ENCODE measurements at places on chromosomes 11 and 22.

DNA sequence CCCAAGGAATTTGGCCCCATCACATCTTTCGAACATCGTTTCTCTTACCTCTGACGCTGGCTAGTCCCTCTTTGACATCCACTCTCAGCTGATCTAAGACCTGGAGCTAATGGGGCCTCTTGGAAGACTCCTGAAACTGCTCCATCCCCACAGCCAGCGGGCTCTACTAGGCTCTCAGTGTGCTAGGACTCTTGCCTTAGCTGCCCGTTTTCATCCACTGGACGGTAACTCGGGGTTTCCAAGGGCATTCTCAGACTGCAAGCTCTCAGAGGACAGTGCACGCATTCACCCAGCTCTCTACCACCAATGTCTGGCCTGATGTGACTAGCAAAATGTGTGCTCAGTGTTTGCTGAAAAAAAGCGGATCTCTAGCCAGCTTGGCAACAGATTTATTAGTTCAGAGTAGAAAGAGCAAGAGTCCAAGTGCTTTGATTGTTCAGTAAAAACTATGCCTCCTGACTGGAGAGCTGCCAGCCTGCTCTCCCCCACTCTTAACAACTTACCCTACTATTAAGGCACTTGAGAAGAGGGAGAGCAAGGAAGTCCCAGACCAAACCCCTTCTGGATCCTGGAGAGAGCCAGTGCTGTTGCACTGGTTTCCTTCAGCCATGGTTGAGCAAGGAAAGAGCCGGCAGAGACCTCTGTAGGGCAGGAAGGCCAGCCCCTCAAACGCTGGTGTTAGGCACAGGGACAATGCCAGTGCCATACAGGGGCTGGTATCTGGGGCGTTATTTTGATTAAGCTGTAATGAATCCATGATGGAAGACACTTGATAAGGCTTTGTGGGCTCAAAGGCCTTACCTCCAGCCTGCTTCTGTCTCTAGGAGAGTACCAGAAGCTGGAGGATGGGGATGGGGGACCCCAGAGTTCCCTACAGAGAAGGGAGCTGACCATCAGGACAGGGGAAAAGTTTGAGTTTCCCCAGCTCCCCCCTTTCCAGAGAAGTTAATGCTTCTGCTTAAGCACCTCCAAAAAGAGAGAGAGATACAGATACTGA is 9.2 kb downstream of the RELA start:
- no peak for DNase-seq

GRCh38 chr22:27935897-27936296 is 16.8 kb upstream of the PITPNB start:
- DNase-seq, result no peak

GRCh38 chr11:94400050-94400449 is 1.2 kb downstream of the GPR83 start:
- no peak for DNase-seq

- DNase-seq, result no peak
Measured at GRCh38 chr22:18148293-18148965, 1.5 kb upstream of the USP18 start.

- no peak for DNase-seq
Measured at GRCh38 chr11:84224042-84224441, 937.9 kb upstream of the CCDC90B start.

DNA sequence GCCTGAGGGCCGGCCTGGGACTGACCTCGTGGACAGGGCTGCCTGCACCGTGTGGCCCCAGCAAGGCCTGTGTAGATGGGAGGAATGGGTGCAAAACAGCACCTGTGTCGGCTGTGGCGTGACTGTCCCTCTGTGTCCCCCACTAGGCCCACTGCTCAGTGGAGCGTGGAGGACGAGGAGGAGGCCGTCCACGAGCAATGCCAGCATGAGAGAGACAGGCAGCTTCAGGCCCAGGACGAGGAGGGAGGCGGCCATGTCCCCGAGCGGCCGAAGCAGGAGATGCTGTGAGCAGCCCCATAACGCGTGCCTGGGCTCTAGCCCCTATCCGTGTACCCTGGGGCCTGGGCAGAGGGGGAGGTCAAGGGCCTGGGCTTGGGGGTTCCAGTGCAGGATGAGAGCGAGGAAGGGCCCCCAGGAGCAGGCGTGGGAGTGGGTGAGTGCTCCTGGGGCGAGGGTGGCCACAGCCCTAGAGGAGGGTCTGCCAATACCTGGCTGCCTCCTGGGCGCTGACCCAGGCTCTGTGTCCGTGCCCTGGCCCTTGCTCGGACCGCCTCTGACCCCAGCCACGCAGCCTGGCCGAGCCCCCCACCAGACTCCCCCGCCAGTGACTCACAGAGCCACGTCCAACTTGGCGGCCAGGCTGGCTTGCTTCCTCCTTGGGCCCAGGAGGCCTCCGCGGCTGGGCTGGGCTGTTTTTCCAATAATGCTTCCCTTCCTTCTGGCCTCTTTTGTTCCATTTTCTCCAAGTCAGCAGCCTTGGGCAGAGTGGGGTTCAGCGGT is 11.6 kb downstream of the PRR33 start:
- no peak for DNase-seq

DNA sequence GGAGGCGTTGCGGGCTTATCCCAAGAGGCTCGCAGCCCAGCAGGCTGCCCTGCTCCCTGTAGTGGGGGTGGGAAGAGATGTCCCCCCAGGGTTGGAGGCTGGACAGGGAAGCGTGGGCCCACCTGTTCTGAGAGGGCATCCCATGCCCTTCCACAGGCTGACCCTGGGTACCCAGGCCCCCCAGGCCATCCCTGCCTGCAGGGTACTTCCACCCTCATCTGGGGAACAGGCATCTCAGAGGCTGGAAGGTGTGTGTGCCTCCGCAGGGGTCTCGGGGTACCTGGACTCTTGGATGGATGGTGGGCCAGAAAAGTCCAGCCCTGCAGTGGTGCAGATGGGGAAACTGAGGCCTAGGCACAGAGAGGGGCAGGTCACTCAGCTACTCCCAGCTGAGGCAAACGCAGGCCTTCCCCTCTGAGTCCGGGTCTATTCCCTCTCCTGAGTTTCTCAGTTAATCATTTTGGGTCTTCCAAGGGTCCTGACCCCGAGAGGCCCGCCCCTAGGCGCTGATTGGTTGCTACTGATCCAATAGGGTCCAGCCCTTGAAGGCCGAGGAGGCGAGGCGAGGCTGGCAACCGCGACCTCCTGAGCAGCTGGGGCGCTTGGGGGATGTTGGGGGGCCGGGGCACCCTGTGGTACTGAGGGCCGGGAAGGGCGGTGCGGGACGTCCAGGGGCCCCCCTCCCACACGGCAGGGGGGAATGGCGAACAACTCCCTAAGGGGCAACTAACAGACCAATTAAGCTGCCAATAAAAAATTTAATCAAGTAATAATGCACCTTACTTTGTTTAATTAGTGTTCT is 23.8 kb downstream of the FLRT1 start:
- DNase-seq, result no peak

- DNase-seq, result no peak
Measured at GRCh38 chr11:3859373-3859881, 4.0 kb downstream of the STIM1 start.

GRCh38 chr11:70089631-70090030 is 11.5 kb downstream of the ANO1 start:
- DNase-seq, result no peak

Measured in BJ (cell line).